Right kidney (tissue), 9 donors: ENCODE measurements at places on chromosomes 5 and 9.

DNA sequence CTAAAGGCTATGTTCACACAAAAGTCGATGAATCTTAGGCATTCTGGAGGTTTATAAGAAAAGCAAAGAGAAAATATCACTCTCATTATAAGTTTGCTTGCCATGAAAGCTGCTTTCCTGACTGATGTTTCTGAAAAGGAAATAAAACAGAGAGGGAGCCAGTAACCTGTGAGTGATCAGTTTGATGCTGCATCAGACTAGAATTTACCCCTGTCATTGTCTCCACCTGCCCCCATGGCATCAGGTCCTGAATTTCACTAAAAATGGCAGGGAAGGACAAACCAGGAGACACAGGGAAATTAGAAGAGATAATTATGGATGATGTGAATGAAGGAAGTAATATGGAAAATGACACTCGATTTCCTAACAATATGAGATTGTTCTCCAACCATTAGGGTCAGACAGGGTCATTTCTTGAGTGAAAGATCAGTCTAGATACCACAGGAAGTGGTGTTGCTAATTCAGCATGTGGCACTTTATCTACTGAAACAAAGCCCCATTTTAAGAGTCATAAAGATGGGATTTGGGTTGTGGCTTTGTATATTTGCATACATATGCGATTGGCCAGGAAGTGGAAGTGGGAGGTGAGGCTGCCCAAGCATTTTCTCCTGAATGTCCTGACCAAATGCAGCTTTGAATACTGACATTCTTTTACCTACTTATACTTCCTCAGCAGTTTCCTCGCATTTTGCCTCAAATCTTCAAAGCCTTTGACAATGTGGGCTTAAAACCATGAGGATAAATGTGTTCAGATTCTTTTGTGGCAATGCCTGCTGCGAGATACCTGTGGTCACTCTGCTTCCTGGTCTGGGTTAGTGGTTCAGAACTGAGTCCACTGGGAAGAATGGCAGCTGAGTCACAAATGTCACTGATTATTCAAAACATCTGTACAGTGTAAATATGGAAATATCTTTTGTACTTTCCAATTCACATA, 29.7 kb downstream of the MEGF10 start:
- DNase-seq = no peak

- peak; percentile 31 for DNase-seq
Measured at GRCh38 chr5:141094481-141095262, at the start of gene PCDHB2. Gene PCDHB2, plus strand, starts transcription at chr5:141094615. Its CDS starts 176 bp downstream, at chr5:141094791.

- no peak for DNase-seq
Measured at GRCh38 chr9:131503626-131504465, 1.1 kb downstream of the POMT1 start.

DNA sequence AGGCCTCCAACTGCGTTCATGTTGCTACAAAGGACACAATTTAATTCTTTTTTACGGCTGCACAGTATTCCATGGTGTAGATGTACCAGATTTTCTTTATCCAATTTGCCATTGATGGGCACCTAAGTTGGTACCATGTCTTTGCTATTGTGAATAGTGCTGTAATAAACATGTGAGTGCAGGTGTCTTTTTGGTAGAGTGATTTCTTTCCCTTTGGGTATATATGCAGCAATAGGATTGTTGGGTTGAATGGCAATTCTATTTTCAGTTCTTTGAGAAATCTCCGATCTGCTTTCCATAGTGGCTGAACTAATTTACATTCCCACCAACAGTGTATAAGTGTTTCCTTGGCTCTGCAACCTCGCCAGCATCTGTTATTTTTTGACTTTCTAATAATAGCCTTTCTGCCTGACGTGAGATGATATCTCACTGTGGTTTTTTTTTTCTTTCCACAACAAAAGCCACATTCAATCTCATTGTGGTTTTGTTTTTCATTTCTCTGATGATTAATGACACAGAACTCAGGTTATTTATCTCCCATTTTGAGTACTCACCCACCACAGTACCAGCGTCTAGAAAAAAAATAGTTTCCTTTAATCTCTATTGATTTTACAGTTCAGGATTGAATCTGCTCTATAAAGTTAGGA, 21.9 kb downstream of the ARRDC3 start:
- DNase-seq = no peak

DNA sequence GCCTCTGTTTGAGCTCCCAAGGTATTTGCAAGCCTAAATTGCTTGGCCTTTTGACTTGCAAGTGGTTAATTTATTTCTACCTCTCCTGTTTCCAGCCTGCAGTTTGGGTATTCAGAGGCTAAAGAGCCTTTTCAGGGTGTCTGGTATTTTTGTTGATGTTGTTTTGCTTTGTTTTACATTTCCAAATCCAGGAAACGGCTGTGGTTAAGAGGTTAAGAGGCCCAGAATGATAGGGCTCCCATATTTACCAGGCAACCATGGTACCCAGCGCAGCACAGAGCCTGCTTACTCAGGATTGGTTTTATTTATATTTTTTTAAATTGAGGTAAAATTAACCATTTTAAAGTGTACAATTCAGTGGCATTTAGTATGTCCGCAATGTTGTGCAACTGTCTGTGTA, 92.1 kb downstream of the PDZD2 start:
- DNase-seq = no peak

GRCh38 chr9:211557-211956, 3.1 kb upstream of the DOCK8 start:
- DNase-seq = no peak

DNA sequence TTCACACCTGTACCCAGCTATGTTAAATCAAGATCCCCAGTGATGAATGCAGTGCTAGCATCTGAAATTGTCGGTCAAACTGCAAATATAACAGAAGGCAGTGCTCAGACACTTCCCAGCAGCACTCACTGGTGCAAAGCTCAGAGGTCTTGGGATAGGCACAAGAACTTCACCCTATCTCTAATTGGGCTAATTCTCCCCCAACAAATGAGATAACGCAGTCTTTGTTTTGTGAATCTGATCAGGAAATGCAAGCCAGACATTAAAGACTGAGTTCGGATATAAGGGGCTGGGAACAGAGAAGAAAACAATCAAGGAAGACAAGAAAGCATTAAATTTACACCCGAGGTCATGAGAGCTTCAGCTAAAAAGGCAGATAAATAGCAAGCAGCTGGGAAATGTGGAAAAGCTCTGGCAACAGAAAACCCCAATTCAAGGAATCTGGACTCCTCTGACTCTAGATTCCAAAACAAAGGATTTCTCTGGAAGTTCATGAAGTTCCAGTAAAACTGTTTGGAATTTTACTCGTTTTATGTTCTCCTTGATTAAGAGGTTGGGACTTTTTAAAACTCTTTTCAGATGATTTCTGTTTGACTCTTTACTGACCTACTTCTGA, 65.1 kb downstream of the GNA14 start:
- no peak for DNase-seq

- no peak for DNase-seq
Measured at GRCh38 chr9:105332471-105332870, 88.0 kb downstream of the SLC44A1 start.

DNA sequence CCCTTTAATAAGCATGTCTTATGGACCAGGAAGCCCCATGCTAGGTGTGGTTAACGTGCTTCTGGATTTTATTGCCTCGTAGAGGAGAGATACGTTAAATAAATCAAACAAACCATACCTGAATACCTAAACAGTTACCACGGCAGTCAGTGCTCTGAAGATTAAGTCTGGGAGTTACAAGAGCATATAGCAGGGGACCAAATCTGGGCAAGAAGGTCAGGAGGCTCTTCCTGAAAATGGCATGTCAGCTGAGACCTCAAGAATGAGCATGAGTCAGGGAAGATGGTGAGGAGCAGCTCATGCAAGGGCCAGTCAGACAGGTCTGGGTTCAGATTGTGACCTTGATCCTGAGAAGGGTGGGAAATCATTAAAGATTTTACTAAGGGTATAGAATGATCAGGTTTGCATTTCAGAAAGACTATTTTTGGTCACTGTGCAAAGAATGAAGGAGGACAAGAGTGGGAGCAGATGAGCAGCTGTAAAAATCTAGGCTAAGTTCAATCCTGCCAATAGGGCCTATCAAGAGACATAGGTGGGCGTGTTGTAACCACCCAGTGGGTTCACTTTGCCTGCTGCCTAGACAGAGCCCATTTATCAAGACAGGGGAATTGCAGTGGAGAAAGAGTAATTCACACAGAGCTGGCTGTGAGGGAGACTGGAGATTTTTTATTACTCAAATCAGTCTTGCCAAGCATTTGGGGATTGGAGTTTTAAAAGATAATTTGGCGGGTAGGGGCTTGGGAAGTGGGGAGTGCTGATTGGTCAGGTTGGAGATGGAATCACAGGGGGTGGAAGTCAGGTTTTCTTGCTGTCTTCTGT, 4.8 kb upstream of the ZNF366 start:
- no peak for DNase-seq

DNA sequence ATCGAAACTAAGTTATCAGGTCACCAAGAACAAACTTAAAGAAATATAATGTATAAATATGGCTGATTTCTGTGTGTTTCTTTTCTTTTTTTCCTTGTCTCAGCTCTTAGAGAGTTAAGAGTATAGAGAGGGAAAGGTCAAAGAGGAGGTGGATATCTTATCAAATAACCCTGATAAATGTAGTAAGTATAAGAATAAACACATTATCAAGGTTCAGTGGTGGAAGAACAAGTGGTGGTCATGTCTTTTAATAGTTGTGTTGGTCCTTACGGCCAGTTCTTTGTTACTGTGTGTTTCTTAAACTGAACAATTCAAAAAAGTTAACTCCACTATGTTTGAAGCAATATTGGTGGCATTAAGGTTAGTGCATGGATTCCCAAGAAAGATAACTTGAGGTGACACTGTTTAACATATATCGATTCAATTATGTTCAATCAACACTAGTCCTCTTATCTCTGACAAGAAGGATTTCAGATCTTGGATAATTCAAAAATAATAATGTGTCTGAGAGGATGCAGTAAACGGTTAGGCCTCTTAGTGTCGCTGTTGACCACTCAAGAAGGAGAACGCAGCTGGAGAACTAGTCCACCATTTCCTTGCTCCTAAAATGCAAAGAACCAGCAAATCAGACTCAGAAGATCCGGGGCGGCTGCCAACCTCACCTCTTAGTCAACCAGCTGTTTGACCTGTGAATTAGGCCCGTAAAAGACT, at the start of gene PCDHGA3:
Gene PCDHGA3 (plus strand): TSS at position 588 of the 711 bp plus-strand sequence. CDS start 205 bp downstream, outside the sequence.
- DNase-seq = no peak

DNA sequence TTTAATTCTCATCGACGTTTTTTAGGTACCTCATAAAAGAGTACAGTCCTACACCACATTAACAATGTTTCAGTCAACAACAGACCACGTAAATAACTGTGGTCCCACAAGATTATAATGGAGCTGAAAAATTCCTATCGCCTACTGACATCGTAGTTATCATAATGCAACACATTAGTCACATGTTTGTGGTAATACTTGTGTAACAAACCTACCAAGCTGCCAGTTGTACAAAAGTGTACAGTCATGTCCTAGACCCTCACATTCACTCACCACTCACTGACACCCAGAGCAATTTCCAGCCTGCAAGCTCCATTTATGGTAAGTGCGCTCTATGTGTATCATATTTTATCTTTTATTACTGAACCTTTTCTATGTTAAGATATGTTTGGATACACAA, 16.8 kb downstream of the GNAQ start:
- DNase-seq = no peak

DNA sequence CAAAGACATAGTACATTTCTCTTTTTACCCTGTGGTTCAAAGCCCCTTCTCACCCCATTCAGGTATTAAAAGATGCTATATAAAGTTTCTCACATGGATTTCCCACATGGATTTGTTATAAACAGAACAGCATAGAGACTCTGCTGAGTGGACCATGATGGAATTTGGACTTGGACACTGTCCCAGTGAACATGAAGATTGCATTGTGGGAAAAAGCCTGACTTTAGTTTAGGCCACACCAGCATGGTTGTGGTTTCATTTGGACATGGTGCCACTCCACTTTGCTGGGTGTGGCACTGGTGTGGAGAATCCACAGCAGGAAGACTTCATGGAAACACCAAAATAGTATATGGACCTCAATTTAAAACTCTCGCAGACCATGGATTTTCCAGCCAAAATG, 124.6 kb downstream of the ARHGAP26 start:
- no peak for DNase-seq

DNA sequence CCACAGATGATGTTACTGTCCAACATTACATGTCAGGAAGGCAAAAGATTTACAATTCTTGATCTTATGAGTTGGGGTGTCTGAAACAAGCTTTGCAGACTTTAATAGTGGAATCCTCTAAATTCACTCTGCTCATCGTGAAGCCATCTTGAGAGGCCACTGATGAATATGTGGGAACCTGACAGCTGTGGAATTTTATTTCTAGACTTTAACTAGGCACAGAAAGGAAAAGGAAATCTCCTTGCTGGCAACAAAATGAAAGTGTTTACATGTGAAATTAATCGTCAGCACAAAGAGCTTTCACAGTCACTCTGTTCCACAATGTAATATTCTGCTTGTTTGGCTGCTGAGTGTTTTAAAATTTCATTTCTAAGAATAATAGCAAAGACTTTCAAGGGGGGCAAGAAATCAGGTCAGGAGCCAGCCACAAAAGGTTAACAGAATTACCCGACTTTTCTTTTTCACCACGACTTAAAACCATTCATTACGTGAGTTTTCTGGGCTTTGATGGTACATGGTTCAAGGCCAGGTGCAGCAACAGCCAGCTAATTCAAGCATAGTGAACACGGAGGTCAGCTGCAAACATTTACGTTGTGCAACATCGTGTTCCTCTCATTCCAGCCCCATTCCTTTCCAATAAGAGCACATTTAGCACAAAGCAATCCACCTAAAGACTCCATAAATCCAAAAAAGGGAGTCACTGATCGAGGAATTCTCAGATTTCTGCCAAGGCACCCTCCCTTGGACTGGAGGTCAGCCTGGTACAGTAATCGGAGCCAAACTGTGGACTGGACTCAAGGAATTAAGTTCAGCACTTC, 14.6 kb downstream of the NREP start:
- peak; percentile 56 for DNase-seq

DNA sequence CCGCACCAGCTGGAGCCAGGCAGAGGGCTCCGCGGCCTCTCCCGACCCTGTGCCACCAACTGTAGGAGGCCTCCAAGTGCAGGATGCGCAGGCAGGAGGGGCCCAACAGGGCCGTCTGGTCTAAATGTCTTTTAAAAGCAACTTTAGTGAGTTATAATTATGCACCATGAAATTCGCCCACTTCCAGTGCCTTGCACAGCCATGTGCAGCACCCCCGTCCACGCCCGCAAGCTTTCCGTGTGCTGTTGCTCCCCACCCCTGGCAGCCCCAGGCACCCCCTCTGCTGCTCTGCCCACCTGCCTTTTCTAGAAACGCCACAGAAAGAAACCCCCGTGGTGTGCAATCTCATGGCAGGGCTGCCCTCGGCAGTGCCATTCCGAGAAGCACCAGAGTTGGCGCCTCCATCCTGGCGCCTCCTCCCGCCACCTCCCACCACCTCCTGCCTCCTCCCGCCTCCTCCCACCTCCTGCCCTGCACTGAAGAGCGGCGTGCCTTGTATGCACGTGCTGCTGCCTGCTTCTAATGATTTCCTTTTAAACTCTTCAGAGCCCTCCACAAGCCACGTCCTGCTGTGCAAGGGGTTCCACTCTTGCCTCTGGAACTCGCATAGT, 7.5 kb upstream of the SLC6A18 start:
- DNase-seq = no peak

- DNase-seq = no peak
Measured at GRCh38 chr5:6596388-6596787, 36.5 kb downstream of the NSUN2 start.

GRCh38 chr5:124628721-124629596, 117.5 kb downstream of the ZNF608 start:
- DNase-seq = no peak

- DNase-seq = no peak
Measured at GRCh38 chr5:58759745-58760144, 176.9 kb downstream of the RAB3C start.
